ENCODE measurements at places on chromosomes 13 and 19.

DNA sequence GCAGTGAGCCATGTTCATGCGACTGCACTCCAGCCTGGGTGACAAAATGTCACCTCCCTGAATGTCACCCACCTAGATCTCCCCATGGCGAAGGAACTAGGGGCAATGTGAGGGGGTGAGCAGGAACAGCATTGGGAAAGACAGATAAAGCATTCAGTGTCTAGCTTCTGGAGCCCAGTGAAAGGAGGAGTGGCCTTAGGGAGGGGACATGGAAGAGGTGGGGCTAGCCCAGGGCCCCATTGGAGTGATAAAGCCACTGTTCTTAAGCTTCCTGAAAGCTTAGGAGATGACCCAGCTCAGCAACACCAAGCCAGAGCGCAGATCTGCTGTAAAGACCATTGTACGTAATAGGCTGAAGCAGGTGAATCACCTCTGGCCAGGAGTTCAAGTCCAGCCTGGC lies 13.0 kb upstream of the KCNN1 start:
- DNase-seq: no peak

- DNase-seq: no peak
Observed at GRCh38 chr19:52991484-52991883, 22.2 kb upstream of the ERVV-1 start.

DNA sequence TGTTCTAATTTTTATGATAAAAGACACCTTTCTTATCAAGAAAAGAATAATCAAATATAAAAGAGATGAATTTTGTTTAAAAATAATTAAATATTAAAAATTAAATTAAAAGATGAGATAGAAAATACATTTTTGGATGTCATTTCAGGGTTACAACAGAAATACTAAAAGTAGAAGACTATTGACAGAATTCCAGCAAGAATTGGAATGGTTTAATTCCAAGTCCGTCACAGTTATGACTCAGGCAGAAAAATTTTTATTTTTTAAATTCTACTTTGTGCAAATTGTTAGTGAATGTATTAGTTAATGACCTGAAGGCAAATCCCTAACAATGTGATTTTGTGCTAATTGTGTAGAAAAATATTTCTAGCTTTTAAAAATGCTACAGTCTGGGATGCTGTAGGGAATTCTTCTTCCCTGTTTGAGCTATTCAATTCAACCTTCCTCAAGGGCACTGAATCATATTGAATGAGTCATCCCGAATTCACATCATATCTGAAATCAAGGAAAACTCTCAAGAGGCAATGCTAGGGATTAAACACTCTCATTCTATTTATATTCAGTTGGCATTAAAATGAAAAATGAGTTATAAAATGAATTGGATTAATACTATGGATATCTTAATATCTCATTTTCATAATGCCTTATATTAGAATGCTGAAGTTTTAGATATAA lies 633.5 kb upstream of the ATXN8OS start:
- no peak for DNase-seq

DNA sequence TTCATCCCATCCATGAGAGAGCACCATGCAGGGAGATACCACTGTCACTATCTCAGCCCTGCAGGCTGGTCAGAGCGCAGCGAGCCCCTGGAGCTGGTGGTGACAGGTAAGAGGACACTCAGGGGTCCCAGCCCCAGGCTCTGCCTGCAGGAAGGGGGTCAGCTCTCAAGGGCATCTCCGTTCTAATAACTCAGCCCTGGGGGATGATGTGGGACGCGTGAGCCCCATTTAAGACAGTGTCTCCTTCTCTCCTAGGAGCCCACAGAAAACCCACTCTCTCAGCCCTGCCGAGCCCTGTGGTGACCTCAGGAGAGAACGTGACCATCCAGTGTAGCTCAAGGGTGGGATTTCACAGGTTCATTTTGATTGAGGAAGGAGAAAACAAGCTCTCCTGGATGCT lies 15.5 kb upstream of the KIR3DL3 start:
- no peak for DNase-seq

- DNase-seq: no peak
Observed at GRCh38 chr13:77860507-77860981, 58.1 kb downstream of the EDNRB start.

- DNase-seq: peak; percentile 74
Observed at GRCh38 chr13:40116008-40116407, 460.5 kb downstream of the COG6 start.

DNA sequence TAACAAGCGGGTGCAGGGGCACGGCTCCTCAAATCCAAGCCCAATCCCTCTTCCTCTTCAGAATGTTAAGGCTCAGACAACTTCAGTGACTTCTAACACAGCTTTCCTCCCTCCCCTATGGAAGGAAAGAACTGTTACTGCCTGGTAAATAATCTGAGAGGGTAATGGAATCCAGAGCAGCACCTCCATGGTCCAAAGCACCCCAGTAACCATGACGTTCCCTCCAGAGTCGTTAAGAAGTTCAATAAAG lies 969 bp downstream of the AKT2 start:
- DNase-seq: no peak

- no peak for DNase-seq
Observed at GRCh38 chr13:30696278-30697176, 38.8 kb upstream of the ALOX5AP start.

DNA sequence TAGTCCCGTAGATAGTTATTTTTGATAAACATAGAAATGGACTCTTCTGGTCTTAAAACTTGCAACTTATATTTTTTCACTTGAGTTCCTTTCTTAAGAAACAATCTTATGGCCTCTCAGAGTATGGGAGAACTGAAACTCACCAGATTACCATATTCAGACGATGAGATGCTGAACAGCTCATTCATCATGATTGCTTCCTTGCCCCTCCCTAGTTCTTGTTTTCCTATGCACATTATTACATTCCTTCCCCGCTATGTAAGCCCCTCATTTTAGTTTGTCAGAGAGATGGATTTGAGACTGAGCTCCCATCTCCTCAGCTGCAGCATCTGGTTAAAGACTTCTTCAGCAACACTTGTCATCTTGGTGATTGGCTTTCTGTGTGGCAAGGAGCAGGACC lies 158.5 kb downstream of the SLITRK6 start:
- DNase-seq: no peak

GRCh38 chr13:113365971-113366588 lies 2.1 kb upstream of the GRTP1 start:
- DNase-seq: peak; percentile 22
